D341Med (cell line): ENCODE measurements at places on chromosomes 6 and 20.

DNA sequence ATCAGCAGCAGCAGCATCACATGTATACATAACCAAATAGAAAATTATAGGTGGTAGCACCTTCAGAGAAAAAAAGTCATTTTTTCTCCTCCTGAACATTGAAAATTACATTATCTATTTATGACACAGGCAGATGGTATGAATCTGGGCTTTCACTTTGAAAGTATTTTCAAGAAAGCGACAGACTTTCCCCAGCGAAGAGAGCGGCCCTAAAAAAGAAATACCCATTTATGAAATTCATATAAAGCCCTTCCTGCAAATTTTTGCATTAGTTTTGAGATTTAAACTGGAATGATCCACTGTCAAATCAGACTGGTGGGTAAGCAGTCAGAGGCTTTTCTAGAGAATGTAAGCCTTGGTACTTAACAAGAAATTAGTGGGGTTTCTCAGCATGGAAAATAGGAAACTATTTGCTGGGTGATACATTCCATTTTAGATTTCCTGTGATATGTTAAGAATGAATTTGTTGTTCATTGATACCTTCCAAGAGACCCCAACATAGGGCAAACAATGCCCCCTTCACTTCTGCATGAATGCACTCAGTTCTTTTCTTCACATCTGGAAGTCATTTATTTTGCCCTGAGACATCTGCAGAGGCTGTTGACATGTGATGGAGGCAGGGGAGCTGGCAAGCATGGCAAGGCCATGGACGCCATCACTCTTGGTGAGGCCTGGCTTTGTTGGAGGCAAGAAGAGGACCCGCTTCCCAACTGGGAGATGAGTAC is 147.0 kb downstream of the LINC00237 start:
- DNase-seq = no peak

- DNase-seq = no peak
Measured at GRCh38 chr6:23137611-23138010, 568.2 kb downstream of the HDGFL1 start.

DNA sequence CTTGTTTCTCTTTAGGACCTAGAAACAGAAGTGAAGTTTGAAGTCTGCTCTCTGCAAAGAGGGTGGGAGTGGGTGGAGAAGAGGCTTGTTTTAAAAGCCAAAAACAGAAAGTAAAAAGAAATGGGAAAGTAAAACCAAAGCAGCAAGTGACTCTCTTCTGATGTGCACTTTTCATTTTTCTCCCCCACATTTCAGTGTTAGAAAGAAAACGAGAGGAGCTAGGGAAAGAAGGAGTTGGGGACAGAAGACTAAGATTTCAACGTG is 1.3 kb downstream of the C6orf141 start:
- DNase-seq = no peak

DNA sequence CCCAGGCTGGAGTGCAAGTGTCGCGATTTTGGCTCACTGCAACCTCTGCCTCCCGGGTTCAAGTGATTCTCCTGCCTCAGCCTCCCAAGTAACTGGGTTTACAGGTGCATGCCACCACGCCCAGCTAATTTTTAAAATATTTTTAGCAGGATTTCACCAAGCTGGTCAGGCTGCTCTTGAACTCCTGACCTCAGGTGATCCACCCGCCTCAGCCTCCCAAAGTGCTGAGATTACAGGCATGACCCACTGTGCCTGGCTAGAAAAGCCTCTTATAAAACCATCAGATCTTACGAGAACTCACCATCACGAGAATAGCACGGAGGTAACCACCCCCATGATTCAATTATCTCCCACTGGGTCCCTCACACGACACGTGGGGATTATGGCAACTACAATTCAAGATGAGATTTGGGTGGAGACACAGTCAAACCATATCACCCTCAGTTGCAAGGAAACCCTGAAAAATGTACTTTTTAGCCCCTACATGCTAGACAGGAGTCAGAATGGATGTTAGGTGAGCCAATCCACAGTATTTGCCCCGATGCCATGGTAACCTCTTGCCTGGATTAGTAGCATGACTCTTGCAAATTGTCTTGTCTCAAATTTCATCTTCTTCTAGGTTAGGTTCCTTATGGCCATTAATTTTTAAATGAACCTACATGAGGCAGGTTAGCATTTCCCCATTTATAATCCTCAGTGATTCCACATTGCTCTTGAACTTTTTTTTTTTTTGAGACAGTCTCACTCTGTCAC is 17.1 kb upstream of the SASH1 start:
- DNase-seq = no peak

GRCh38 chr20:31831211-31831610 is 12.1 kb downstream of the MYLK2 start:
- no peak for DNase-seq

DNA sequence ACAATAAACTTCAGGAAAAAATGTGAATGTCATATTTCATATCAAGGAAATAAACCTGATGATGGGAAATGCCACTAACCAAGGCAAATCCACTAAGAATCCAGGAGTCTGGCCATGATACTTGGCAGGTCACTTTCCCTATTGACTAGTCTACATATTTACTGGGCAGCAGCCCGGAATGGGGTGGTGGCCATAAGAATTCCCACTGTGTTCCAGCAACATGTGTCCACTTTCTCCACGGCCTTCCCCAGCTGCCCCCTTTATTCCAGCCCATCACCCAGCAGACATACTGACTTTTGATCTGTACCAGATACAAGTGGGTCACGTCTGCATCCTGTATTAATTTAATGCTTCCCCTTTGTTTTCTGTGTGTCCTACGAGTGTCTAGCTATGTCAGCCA is 234.5 kb upstream of the PRDM1 start:
- DNase-seq = no peak

GRCh38 chr6:163738725-163739407 is 324.3 kb downstream of the QKI start:
- DNase-seq = no peak
